ENCODE measurements at places on chromosomes 13 and 19. TPM values are rescaled to one million over a fixed set of nuclear protein-coding genes. Genes with fewer than 3 reads are reported as not detected.

GRCh38 chr19:47719047-47719859, 6.0 kb downstream of the EHD2 start:
- DNase-seq: no peak

DNA sequence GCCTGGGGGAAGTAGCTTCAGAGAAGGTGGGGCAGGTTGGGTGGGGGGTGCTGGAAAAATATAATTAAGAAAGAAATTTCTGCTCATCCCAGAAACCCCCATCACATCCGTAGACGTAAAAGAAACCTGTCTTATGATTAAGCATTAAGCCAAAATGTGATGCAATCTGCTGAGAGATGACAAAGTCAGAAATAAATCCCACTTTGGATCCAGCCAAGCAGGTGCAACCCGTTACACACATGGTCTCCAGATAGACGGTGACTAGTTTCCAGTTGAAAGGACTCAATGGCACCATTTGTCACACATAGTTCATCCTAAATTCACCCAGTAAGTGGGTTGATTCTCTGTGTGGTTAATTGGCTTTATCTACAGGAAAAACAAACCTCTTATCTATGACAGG, 34.1 kb downstream of the PSG5 start:
- no peak for DNase-seq

DNA sequence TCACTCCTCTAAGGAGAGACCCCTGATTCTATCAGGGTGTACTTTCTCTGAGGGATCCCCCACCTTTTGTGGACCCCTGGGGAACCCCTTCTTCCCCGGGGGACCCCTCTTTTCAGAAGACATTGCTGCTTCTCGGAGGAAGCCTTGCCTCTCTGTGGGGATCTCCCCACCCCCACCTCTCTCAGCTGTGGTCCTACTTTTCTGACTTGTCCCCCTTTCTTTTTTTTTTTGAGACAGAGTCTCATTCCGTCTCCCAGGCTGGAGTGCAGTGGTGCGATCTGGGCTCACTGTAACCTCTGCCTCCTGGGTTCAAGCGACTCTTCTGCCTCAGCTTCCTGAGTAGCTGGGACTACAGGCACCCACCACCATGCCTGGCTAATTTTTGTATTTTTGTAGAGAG, 18.4 kb upstream of the GATAD2A start:
- no peak for DNase-seq

- no peak for DNase-seq
Measured at GRCh38 chr19:56699552-56699951, 28.0 kb upstream of the ZNF835 start.

DNA sequence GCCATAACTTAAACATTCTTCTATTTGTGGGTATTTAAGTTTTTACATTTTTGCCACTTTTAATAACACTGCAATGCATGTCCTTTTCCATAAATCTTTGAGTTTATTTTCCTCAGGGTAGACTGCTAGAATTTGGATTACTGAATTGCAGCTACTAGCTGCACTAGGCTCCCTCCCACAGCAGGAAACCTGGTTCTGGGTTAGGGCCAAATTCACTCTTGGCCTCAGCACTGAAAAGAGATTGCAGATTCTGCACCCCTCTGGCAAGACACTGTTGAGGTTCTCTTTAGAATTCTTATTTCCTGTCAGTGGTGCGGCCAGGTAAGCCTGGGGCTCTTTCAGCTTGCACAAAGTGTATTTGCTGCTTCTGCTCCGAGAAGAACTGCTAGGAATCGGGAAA, 155.7 kb downstream of the ENOX1 start:
- DNase-seq: no peak

DNA sequence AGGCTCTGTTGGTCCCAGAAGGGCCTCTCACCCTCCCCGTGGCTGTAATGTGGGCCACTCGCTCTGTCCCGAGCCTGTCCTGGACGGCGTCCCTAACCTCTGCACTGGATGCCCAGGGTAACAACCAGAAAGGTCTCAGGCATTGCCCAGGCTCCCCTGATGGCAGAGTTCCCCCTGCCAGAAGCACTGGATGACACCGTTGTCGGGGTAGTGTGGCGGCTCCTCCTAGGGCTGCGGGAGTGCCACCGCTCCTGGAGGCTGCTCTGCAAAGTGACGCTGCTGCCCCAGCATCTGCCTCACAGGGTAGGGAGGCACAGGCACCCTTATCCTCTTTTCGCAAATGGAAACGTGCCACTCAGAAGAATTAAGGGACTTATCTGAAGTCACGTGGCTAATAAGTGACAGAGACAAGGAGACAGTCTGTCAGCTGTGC, 32.0 kb downstream of the MPHOSPH8 start:
- DNase-seq: no peak

- no peak for DNase-seq
Measured at GRCh38 chr13:37492741-37493514, 105.6 kb downstream of the POSTN start.

GRCh38 chr13:40026174-40026585, 370.7 kb downstream of the COG6 start:
- no peak for DNase-seq

GRCh38 chr19:3983936-3984583, 1.2 kb downstream of the EEF2 start:
- DNase-seq: peak; percentile 16

DNA sequence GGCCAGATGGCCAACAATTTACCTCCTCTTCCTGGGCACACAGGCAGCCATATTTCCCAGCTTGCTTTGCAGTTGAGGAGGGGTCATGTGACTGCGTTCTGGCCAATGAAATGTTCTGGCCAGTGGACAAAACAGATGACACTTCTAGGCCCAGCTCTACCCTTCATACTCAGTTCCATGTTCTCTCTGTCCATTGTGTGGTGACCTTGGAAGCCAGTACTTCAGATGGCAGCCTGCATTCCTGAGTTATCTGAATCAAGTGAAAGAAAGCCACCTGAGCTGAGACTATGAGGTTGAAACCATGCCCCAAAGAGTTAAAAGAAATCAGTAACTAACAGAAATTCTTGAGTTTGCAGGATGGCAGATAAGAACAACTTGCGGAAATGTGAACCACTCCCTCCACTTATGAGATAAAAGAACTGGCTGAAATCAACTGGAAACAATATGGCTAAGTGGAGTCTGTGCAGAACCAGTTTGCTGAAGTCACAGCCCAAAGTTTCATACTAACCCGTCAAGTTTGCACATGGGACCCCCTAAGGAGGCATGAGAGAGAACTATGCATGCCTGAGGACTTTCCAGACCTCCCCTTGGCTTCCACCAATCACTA, 8.1 kb downstream of the FAM187B start:
- no peak for DNase-seq

DNA sequence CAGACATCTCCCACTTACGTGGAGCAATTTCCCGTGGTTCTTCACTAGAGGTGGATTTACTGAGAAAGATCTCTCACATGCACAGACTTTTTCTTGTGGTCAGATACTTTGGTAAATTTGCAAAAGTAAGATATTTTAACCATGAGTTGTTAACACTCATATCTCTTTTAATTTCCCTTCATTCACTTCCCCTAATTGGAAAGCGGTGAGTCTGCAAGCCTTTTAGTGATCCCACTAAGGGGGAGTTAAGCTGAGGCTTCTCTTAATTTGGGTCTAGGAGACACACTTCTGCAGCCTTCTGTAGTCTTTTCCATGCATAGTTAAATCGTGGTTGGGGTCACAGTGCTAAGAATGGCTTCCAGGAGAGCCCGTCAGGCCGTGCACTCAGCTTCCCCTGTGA, 30.7 kb upstream of the SERPINE3 start:
- DNase-seq: no peak

- DNase-seq: no peak
Measured at GRCh38 chr19:48631225-48631624, 6.0 kb downstream of the DBP start.

DNA sequence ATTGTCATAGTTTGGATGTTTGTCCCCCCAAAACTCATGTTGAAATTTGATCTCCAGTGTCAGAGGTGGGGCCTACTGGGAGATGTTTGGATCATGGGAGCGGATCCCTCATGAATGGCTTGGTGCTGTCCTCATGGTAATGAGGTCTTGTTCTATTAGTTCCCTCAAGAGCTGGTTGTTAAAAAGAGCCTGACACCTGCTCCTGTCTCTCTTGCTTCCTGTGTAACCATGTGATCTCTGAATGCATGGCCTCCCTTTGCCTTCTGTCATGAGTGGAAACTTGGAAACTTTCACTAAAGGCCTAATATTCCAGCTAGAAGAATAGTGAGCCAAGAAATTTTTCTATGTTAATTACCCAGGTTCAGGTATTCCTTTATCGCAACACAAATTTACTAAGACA, 311.4 kb upstream of the ATXN8OS start:
- no peak for DNase-seq

GRCh38 chr13:37357548-37357947, 241.0 kb downstream of the POSTN start:
- no peak for DNase-seq

- DNase-seq: peak; percentile 83
Measured at GRCh38 chr13:110726726-110727125, 13.2 kb downstream of the ING1 start.

GRCh38 chr19:5309438-5310204, 31.0 kb downstream of the PTPRS start:
- DNase-seq: no peak

GRCh38 chr19:16303755-16304154, 20.9 kb upstream of the KLF2 start:
- no peak for DNase-seq

GRCh38 chr13:44508562-44509077, 67.5 kb downstream of the TSC22D1 start:
- DNase-seq: no peak

DNA sequence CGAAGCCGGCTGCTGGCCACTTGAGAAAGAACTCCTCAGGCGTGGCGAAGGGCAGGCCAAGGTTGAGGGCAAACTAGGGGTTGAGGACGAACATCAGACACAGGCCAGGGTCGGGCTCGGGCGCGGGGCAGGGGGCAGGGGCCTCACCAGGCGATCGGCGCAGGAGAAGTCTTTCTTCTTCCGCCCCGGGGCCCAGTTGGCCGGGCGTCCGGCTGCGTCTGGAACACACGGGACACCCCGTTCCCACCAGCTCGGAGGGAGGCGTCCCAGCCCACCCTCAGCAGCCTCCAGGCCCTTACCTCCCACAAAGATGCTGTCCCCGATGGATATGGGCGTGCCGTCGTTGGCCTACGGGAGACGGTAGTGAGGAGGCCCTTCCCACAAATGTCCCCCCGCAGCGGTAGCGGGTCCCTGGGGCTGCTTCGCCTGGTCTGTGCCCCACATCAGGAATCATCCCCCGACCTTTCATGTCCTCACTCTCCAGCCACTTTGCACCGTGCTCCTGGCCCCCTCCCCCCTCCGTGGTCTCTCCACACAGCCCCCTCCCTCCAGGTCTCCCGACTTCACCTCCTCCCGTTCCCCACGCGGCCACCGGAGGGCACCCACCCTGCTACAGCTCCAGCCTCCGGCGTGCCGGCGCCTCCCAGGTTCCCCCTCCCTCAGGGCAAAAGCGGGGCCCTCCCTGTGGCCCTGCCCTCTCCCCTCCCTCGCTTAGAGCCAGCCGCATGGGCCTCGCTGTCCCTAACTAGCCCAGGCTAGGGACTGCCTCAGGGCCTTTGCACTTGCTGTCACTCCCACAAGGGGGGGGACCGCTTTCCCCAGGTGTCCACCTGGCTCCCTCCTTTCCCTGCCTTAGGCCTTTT, 4.8 kb downstream of the PNKP start:
- no peak for DNase-seq

DNA sequence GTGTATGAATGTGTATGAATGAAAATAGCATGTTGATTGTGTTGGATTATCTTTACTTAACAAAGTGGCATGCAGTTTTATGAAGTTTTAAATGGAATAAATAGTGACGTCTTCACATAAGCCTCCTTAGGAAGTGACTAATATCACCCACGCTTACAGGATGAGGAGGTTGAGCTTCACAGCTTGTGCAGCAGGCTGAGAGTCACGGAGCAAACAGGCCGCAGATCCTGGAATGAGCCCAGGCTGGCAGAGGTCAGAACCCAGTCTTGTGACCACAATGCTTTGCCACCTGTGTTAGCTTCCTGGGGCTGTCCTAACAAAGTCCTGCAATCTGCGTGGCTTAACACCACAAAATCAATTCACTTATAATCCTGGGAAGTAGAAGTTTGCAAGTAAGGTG, 20.8 kb downstream of the LAIR2 start:
- peak; percentile 28 for DNase-seq

DNA sequence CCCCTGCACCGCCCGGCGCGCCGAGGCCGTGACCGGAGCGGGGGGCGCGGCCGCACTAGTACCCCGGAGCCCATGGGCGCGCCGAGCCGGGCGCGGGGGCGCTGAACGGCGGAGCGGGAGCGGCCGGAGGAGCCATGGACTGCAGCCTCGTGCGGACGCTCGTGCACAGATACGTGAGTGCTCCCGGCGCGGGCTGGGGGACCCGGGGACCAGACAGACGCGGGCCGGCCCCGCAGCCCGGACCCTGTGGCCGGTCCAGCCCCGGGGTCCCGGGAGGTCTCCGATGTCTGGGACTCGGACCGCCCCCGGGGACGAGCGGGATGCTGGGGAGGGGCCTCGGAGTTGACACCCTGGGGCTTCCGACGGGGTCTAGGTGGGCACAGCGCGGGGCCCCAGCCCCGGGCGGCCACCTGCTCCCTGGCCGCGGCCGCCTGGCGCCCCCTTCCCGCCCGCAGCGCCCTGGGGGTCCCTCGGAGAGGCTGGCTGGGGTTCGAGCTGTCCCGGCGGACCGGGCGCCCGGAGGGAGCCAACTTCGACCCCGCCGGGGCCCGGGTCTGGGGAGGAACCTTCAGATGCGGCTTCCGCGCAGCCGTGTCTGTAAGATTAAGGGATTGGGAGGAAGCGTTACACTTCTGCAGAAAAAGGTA, 568 bp downstream of the ATP11A start:
- peak; percentile 14 for DNase-seq

GRCh38 chr19:55226273-55226672, 2.3 kb downstream of the TMEM86B start:
- DNase-seq: no peak

- no peak for DNase-seq
Measured at GRCh38 chr13:113601166-113602070, 16.9 kb downstream of the TFDP1 start.

DNA sequence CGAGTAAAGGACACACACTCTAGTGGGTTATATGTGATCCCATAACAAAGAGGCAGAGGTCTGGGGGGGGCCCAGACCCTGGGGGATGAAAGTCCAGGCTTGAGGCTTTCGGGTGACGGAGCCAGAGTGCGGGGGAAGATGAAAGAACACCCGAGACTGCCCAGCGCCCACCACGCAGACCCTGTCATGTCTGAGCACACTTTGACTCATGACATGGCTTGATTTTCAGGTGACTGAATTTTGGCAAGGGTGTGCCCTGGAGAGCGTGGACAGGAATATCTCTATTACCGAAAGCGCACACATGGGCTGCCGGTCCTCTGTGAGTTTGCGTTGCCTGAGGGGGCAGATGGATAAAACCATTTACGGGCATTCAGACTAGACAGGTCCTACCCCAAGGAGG, 192.0 kb upstream of the SOX1 start:
- DNase-seq: no peak

The SLC7A9 gene
- polyA plus RNA-seq: not detected

The LRRC63 gene
- polyA plus RNA-seq: 0.10 TPM

The ELAVL3 gene
- polyA plus RNA-seq: not detected

The GFY gene
- polyA plus RNA-seq: not detected

The LRG1 gene
- not detected for polyA plus RNA-seq

The CYP2F1 gene
- polyA plus RNA-seq: not detected

The ZNF493 gene
- polyA plus RNA-seq: 18.3 TPM

The ADPRHL1 gene
- polyA plus RNA-seq: 0.14 TPM

The B3GNT8 gene
- not detected for polyA plus RNA-seq
